ENCODE measurements at places on chromosomes 3 and 15.

DNA sequence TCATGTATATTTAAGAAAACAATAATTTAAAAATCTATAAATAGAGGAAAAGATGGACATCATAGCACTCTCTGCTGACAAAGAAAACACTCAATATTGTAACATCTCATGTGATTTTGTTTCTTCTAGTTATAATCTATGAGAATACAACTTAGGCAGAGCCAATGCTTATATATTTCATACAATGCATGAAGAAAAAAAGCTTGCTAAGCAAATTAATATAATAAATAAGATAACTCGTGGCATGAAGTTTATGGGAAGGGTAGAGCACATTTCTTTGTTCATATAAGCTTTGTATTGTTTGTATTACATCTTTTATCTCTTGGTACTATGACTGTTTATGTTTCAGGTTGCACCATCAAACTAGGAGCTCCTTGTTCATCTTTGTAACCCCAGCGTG is 7.6 kb upstream of the ANXA2 start:
- no peak for DNase-seq

- DNase-seq: no peak
Measured at GRCh38 chr15:48447657-48448056, 116.4 kb downstream of the DUT start.

- DNase-seq: no peak
Measured at GRCh38 chr3:11764931-11765363, 81.7 kb downstream of the TAMM41 start.

- no peak for DNase-seq
Measured at GRCh38 chr3:184761075-184761841, 49.4 kb upstream of the MAGEF1 start.

DNA sequence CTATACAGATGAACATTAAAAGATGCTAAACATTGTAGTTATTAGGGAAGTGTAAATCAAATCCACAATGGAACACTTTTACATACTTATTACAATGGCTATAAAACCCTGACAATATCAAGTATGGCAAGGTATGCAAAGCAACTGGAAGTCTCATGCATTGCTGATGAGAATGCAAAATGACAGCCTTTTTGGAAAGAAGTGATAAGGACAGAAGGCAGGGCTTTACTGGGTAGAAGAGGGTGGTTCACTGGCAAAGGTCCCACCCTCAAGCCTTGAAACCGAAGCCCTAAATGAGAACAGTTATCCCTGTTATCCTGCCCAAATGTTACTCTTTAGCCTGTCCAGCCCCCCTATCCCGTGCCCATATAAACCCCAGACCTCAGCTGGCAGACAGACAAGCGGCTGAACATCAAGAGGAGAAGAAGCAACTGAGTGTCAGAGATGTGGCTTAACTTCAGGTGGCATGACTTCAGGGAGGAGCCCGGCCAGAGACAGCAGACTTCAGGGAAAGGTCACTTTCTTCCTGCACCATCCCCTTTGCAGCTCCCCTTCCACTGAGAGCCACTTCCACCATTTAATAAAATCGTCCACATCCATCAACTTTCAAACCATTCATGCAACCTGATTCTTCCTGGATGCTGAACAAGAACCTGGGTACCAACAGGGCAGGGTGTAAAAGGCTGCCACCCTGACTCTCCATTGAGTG is 732 bp upstream of the GCSAM start:
- no peak for DNase-seq

- DNase-seq: no peak
Measured at GRCh38 chr3:190197346-190197763, 76.7 kb upstream of the P3H2 start.

DNA sequence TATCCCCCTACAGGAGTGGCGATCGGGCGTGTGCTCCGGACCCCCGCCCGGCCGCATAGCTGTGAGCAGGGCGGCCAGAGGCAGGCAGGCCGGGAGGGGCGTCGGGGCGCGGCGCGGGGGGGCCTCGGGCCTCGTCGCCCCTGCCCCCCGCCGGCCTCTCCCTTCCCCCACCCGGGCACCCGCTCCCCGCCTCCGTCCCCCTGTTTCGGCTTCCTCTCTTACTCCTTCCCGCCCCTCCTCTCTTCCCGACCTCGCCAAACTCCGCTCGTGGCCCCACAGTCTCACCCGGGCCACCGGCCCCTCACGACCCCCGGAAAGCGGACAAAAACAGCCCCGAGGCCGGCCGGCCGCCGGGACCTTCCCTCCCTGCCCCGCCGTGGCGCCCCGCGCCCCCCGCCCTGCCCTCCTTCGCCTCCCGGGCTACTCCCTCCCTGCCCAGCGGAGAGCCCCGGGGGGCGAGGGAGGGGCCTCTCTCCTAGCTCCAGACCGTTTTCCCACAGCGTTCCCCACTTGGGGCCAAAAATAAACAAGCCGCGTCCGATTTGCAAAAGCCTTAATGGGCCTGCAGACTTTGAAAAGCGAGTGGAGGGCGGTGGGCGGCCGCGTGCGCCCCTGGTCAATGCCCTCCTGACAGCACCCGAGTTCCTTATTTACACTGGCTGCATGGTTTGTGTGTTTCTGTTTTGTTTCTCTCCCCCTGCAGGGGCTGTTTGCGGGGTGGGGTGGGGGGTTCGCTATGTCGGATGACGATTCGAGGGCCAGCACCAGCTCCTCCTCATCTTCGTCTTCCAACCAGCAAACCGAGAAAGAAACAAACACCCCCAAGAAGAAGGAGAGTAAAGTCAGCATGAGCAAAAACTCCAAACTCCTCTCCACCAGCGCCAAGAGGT is 1.0 kb downstream of the UBE2E1 start:
- DNase-seq: no peak

DNA sequence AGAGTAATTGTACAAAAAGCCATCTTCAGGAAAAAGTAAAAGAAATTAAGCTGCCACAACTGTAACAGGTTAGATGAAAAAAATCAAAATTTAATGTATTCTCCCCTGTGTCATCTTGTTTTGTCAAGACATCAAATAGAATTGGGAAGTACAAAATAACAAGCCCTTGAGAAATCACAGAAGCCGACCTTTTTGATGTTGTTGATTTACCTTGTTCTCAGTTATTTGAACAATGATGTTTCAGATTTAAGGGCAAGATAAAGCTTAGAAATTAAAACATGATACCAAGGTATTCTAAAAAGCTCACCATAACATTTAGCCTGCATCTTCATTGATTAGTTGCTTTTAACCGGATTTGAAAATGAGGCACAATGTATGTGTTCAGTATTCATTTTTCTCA is 523.0 kb downstream of the FOXP1 start:
- no peak for DNase-seq

DNA sequence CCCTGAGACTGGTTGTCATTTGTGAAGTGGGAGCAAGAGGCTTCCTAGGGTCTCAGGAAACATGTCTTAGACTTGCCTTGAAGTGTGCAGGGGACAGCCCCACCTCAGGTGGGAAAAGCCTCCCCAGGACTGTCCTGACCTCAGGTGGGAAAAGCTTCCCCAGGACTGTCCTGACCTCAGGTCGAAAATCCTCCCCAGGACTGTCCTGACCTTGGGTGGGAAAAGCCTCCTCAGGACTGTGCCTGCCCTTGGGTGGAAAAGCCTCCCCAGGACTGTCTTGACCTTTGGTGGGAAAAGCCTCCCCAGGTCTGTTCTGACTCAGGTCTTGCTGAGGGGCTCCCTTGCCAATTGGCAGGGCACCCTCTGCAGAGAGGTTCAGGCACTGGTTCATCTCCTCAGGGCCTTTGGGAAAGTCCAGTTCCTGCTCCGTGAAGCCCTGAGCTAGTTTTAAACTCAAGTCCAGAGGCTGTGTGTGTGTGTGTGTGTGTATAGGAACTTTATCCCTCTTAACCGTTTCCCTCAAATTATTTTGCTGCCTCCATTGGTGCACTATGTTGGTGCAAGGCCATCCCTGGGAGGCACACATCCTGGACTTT is 64.7 kb downstream of the WNT7A start:
- DNase-seq: no peak

DNA sequence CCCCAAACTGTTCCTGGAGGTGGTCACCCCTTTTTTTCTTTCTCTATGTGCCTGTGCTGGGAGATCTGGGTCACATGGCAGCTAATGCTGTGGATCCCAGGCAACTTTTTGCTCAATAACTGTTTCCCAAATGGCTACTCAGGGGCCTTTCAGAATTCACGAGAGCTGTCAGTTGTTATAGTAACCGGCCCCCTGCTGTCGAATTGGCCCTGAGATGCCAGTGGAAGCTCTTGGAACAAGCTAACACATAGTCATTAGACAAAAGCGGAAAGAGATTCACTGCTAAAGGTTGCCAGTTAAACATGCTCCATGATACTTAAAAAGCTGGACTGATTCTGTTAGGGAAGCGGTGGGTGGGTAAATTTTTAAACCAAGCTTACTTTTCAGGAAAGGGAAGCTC is 144.1 kb downstream of the FEZF2 start:
- no peak for DNase-seq

- no peak for DNase-seq
Measured at GRCh38 chr15:52295421-52296001, at the start of gene MYO5C. TSS of gene MYO5C (minus strand) at chr15:52295804. CDS start at chr15:52295636, 168 bp downstream.

DNA sequence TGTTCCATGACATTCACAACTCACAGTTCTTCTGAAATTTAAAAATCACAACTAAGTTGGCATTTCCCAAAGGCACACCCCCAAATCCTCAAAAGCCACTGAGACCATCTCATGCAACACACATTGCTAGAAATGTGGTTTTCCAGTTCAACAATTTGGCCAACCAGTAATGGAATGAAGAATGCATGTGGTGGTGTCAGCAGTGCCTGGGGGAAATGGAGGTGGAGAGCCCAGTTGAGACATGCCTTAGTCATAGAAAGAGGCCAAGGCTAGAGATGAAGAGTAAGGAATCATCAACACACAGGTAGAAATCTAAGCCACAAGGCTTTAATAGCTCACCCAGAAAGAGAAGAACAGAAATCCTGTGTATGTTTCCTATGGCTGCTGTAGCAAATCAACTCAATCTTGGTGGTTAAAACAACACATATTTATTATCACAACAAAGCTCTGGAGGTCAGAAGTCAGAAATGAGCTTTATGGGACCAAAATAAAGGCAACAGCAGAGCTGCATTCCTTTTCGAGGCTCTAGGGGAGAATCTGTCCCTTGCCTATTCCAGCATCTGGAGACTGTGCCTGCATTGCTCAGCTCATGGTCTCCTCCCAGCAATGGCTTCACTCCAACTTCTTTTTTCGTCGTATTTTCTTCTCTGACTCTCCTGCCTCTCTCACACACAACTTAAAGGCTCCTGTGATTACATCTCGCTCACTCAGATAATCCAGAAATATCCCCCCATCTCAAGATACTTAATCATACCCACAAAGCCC is 54.0 kb downstream of the SNTN start:
- no peak for DNase-seq

DNA sequence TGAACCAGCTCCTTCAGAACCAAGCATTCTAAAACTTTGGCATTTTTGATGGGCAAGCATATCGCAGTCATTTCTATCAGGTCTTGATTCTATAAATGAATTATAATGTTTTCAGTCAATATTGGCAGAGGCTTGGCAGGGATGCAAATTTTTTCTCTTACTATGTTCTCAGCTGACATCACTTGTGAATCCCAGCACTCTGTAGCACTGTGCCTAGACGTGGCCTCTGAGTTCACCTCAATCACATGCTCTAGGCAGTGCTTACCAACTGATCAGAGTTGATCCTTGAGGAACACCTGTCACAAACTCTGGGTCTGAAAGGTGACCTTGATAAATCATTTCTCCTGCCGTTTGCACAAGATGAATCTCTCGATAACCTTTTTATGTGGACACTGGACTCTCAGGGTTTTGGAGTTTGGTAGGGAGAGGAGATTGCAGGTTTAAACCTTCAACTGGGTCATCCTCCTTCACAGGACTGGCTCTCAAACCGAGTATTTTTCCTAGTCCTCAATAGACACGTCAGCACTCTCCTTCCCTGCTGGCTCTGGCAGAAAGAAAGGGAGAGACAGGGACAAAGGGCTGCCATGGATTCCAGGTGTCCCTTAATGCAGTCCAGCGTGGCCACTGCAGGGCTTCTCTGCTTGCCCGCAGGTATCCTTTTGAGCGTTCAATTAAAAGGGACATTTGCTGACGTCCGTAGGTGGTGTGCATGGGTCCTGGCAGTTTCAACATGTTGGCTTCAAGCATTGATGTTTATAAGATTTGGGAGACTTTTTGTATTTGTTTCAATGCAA is 222.3 kb upstream of the CMC1 start:
- DNase-seq: no peak

DNA sequence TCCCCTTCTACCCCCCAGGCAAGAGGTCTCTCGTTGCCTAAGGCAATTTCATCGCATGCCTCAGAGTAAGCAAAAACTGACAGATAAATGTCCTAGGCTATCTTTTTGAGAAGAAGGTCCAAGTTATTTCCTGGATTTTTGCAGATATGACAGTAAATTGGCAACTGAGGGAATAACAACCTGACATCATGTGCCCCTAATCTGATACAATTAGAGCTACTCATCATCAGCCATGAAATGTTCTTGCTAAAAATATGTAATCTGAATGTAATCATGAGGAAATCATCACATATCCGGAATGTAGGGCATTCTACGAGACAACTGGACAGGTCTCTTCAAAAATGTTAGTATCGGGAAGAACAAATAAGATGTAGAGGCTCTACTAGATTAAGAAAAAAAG is 44.1 kb downstream of the TNIK start:
- no peak for DNase-seq

- no peak for DNase-seq
Measured at GRCh38 chr3:153625506-153625905, 463.5 kb downstream of the RAP2B start.
